Renal cortex interstitium (tissue), 15 donors: ENCODE measurements at places on chromosomes 6 and 20. TPM values are rescaled to one million over a fixed set of nuclear protein-coding genes. Genes with fewer than 3 reads are reported as not detected.

Gene PRSS35
- polyA plus RNA-seq, result 35.2 TPM

Gene BLTP3A
- polyA plus RNA-seq, result 13.2 TPM

Gene RNASET2
- 62.6 TPM for polyA plus RNA-seq

Gene TXNDC5
- polyA plus RNA-seq, result 97.1 TPM

Gene FAM83C
- polyA plus RNA-seq, result not detected

Gene C6orf132
- polyA plus RNA-seq, result 5.5 TPM

Gene CLPSL1
- polyA plus RNA-seq, result not detected

Gene DLK2
- 1.3 TPM for polyA plus RNA-seq

Gene ZSCAN31
- 9.5 TPM for polyA plus RNA-seq

Gene POU5F1
- polyA plus RNA-seq, result 1.9 TPM

Gene TFAP2A
- polyA plus RNA-seq, result 41.8 TPM

Gene C6orf15
- polyA plus RNA-seq, result not detected
